Inflammatory macrophage treated with lipopolysaccharide for 1 hour (primary cell): ENCODE measurements at places on chromosomes 16 and 17.

- DNase-seq, result peak; percentile 85
Measured at GRCh38 chr17:80604670-80605010, 60.0 kb downstream of the RPTOR start.

DNA sequence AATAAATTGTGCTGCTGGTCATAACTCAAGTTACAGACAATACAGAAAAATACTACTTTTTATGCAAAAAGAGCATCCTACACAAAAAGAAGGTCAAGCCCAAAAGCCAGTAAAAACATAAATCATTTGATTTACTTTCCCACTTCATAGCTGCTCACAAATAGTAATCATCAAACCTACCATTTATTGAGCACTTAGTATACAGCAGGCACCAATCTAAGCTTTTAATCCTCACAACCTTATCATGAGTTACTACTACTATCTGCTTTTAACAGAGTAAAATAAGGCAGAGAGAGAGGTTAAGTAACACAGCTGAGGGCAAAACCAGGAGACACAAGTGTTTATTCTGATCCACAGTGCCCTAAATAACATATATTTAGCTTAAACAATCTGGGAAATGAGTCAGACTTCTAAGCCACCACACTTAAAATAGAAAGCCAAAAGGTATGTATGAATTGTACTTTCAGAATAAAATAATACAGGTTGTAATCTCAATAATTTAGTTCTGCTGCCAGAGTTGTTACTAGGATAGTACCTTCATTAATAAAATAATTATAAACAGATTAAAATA is 1.7 kb upstream of the AARS1 start:
- DNase-seq, result no peak

- peak; percentile 33 for DNase-seq
Measured at GRCh38 chr17:15436473-15437302, 30.7 kb downstream of the CDRT4 start.

- DNase-seq, result peak; percentile 97
Measured at GRCh38 chr17:27353461-27354050, 59.6 kb downstream of the WSB1 start.

DNA sequence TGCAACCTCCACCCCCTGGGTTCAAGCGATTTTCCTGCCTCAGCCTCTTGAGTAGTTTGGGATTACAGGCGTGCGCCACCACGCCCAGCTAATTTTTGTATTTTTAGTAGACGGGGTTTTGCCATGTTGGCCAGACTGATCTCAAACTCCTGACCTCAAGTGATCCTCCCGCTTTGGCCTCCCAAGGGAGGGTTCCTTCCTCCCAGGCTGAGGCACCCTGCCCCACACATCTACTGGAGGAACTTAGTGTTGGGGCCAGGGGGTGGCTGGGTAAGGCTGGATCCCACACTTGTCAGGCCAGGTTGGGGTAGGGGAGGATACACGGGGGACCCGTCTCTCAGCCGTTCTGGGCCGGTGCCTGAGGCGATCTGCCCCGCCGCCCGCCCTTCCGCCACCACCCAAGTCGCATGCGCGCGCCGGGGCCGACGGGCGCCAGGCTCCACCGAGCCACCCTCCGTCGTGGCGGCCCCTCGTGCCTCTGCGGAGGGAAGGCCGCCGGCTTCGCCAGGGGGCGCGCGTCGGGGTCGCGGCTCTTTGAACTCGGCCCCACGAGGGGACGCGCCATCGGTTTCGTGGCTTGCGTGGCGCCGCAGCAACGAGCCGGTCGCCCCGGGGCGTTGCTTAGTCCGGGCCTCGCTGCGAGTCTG is 15.9 kb downstream of the GRB7 start:
- DNase-seq, result peak; percentile 41

DNA sequence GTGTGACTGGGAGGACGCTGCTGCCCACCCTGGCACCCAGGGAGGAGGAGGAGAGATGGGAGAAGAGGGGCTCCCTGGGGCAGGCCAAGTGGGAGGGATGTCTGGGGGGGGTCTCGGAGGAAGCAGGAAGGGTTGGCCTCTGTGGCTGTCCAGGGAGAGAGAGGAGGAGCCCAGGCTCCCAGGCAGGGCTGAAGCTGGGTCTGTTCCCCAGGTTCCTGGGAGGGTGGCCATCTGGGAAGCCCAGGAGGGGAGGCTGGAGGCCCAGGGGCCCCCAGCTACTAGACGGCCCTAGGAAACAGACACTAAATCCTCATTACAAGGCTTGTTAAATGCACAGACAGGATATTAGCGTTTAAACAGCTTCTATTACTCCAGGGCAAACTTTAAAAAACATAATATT is 139.8 kb downstream of the ENGASE start:
- no peak for DNase-seq

- DNase-seq, result no peak
Measured at GRCh38 chr17:44263345-44263902, 4.5 kb downstream of the SLC4A1 start.

GRCh38 chr17:43814026-43814425 is 18.9 kb downstream of the MPP3 start:
- no peak for DNase-seq

GRCh38 chr17:1398931-1399678 is 917 bp downstream of the YWHAE start:
- DNase-seq, result peak; percentile 84
